Cardiac atrium fibroblast (primary cell): ENCODE measurements at places on chromosomes 12 and 14. TPM values are rescaled to one million over a fixed set of nuclear protein-coding genes. Genes with fewer than 3 reads are reported as not detected.

PIK3C2G gene
- not detected in 2 replicates for total RNA-seq

ARID2 gene
- total RNA-seq = 11.0 and 13.2 TPM in 2 replicates

DMAC2L gene
- total RNA-seq = 3.8 and 10.0 TPM in 2 replicates

ZNF219 gene
- 7.9 and 8.1 TPM in 2 replicates for total RNA-seq

HOTAIR gene
- total RNA-seq = not detected in 2 replicates

SLCO1C1 gene
- total RNA-seq = 0.18 and 0.32 TPM in 2 replicates

OR6C6 gene
- not detected in 2 replicates for total RNA-seq
